Cerebellum (tissue), 4 donors: ENCODE measurements at places on chromosomes 5 and 9. TPM values are rescaled to one million over a fixed set of nuclear protein-coding genes. Genes with fewer than 3 reads are reported as not detected.

SPATA31C1 gene
- total RNA-seq, result not detected

CREB3 gene
- 23.5 TPM for total RNA-seq

ZBED3 gene
- total RNA-seq, result 3.7 TPM

LCN9 gene
- total RNA-seq, result not detected

DND1 gene
- 0.73 TPM for total RNA-seq

AJM1 gene
- total RNA-seq, result 1.8 TPM

TMEM174 gene
- not detected for total RNA-seq

CA9 gene
- not detected for total RNA-seq
